NCI-H524 (cell line): ENCODE measurements at places on chromosomes 5 and 9.

DNA sequence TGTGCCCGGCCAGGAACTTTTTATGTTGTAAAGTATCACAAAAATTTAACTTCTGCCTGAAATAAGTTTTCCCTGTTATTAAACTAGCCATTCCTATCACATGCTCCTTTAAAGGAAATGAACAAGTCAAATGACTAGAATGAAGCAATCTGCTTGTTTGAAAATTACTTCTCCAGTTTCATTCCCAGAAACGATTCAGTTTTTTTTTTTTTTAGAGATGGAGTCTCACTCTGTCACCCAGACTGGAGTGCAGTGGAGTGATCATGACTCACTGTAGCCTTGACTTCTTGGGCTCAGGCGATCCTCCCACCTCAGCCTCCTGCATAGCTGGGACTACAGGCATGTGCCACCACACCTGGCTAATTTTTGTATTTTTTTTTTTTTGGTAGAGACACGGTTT is 13.3 kb upstream of the GNG10 start:
- DNase-seq = no peak

DNA sequence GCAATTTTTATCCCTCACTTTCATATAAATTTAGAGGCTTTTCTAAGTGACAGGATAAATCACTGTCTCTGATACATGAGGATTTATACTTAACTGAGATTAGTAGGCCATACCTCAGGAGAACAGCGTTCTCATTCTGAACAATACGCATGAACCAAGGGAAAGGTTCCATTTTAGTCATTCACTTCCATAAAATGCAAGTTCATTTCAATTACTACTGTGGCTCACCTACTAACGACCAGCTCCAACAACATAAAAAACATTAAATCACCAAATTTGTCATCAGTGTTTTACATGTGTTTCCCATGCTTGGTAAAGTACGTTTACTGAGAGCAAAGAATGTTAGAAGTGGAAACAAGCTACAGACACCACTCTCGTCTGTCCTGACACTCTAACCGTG is 67.4 kb downstream of the EFNA5 start:
- no peak for DNase-seq

GRCh38 chr5:68433526-68433922 is 218.0 kb downstream of the PIK3R1 start:
- no peak for DNase-seq

DNA sequence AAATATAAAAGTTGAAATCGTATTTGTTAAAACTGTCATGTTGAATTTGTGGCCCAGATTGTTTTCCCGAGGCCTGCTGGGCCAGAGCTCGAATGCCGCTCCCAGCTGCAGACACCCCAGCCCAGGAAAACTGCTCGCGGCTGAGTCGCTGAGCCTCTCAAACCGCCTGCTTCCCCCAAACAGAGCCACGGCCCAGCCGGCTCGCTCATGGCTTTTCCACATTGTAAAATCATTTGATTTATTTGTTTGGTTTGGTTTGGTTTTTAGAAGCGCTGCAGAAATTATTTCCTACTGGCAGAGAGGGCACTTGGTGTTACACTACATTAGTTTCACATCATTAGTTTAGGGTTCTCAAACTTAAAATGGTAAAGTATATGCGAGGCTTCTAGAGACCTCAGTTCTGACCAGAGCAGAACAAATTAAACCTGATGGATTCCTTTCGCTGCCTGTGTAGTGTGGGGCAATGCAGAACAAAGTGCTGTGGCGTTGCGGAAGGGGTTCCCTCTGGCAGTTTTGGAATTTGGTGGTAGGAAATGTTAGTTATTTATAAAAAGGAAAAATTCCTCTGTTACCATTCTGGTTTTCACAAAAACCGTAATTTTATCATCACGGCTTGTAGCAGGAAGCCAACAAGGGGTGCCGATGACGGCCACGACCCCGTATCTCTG is 156.5 kb upstream of the PITX1 start:
- peak; percentile 37 for DNase-seq

- no peak for DNase-seq
These were observed 108.3 kb downstream of the PCSK1 start for GRCh38 chr5:96324708-96325107.

DNA sequence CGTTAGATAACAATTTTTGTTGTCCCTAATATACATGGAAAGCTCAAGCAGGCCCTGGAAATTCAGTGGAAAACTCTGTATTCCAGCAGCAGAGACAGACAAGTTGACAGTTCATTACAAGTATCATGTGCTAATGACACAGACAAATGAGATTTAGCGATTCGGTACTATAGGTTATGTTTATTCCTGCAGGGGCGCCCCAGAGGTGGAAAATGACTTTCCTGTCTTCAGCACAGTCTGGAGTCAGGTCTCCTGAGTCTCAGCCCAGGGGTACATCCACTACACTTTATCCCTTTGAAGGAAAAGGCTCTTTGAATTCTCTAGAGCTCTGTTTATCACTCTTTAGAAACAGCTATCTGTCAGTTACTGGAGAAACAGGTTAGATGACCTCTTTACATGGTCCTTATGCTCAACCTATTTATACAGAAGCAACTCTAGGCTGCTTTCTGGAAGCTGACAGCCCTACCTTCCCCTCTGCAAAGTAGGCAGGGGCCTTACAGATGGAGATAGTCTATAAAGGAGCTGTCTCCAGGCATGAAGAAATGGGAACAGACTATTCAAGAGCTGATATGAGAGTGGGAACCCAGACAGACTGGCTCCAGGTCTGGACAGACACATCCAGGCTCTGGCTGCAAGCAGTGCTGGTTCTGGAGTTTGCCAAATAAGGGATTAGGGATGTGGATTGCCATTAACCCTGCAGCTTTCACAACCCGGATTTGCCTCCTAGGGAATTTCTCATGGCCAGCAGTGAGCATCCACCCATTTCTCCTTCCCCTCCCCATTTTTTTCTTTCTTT is 7.2 kb upstream of the SLC31A2 start:
- no peak for DNase-seq

DNA sequence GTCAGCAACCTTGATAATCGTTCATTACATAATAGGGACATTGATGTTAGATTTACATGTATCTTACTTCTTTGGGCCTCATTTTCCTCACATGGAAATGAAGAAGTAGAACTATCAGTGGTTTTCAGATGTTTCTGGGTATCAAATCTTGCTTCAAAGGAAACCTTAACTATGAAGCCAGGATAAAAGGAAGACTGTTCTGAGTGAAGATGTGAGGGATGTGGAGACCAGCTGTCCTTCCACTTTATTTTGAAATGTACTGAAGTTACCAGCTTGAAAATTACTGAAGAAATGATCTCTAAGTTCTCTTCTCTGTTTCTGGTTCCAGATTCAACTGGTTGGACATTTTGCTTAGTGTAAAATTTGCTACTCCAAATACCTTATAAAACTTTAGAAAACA is 186.0 kb downstream of the ADAMTSL1 start:
- DNase-seq = no peak

DNA sequence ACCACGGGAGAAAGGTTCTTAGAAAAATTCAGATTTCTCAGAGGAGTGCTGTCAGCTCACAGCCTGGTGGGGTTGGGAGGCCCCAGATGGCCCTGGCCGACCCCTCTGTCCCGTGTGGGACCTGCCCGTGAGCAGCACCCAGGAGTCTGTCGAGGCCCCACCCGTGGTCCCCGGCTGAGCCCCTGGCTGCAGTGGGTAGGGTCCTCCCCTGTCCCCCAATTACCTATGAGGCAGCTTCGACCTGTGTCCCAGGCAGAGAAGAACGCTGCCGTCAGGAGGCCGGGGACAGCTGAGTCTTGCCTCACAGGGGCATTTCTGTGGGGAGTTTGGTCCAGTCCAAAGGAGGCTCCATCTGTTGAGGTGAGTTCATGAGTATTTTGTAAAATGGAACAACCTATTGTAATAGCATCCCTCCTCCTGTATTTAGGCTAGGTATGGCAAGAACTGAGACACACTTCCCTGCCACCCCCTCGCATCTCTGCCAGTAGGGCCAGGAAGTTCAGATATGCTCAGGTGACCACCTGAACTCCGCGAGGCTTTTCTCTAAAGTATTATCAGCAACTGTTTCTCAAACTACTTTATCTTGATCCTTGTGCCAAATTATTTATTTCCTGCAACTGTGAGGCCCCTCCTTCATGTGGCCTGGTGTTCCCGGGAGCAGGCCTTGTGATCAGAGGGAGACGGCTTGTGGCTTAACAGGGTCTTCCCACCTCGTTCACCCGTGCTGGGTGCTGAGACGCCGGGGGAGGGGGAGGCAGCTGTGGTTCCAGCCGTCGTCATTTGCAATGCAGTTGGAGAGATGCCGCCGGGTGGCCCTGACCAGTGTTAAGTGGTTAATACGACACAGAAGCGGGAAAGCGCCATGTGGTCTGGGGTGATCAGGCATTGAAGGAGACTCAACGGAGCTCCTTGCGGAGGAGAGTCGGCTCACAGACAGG is 1.7 kb downstream of the AHRR start:
- peak; percentile 72 for DNase-seq

GRCh38 chr5:172569861-172570558 is 71.1 kb upstream of the NEURL1B start:
- DNase-seq = peak; percentile 68

DNA sequence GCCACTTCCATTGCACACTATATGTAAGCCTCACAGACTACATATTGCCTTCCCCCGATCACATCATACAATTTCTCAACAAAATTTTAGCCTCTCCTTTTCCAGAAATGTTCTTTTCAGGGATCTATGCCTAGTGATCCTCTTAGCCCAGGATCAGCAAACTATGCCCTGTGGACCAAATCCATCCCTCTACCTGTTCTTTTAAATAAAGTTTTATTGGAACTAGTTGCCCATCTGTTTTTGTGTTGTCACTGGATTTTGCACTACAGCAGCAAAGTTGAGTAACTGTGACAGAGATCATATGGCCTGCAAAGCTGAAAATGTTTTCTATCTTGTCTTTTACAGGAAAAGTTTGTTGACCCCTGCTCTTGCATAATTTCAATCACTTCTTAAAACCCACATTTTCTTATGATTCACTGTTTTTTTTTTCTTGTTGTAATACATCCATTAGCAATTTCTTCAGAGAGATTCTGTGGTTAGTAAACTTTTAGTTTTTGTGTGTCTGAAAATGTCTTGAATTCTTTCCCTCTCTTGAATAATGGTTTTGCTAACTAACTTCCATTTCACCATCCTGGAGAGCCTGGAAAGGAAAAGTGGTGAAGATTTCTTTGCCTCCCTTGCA is 7.1 kb downstream of the TXNDC8 start:
- no peak for DNase-seq

DNA sequence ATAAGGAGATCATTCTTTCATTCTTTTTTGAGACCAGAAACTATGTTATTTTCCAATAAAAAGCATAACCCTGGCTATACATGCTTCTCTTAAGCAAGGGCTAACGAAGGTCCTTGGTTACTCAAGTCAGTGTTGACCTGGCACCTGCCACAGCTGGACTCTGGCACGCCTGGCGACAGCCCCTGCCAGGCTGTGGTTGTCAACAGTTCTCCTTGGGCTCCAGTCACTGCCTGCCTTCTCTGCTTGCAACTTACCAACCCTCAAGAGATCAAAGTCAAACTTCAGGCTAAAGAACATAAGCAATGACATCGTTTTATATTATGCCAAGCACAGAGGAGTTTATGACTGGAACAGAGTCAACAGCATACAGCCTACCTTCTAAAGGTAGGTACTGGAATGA is 61.4 kb upstream of the TBC1D9B start:
- no peak for DNase-seq

DNA sequence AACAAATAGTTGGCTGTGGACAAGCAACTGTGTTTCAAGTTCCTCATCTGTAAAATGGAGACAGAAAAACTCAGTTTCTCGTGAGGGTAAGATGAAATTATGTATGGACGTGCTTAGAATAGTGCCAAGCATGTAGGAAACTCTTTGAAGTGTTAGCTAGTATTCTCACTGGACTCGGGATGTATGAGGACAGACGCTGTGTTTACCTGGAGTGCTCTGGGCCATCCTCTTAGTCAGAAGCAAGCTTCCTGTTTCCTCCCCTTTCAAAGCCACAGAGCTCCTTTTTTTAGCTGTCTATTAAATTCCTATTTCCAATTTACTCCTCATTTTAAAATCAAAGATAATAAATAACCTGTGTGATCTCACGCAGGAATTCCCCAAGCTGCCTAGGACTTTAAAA is 23.8 kb upstream of the IQGAP2 start:
- no peak for DNase-seq

GRCh38 chr9:35303567-35303966 is 141.8 kb downstream of the UNC13B start:
- no peak for DNase-seq
